ENCODE measurements at places on chromosomes 12 and 14. TPM values are rescaled to one million over a fixed set of nuclear protein-coding genes. Genes with fewer than 3 reads are reported as not detected.
A peak's percentile ranks its signal among the peaks of the same experiment; 100 is the strongest.

GRCh38 chr14:74913986-74914573 lies 9.0 kb downstream of the RPS6KL1 start:
- H3K4me1 ChIP-seq = peaks cover 36% of the 10 kb centered on the region
- no peaks in the 10 kb centered on the region for H3K36me3 ChIP-seq
- H3K4me3 ChIP-seq = no peak overlapping the region
- peak overlapping the region; percentile 24 for H3K27ac ChIP-seq

GRCh38 chr14:27730204-27730603 lies 1036.4 kb upstream of the FOXG1 start:
- no peak overlapping the region for H3K4me3 ChIP-seq
- H3K27ac ChIP-seq = no peak overlapping the region
- H3K4me1 ChIP-seq = no peaks in the 10 kb centered on the region
- DNase-seq = no peak

DNA sequence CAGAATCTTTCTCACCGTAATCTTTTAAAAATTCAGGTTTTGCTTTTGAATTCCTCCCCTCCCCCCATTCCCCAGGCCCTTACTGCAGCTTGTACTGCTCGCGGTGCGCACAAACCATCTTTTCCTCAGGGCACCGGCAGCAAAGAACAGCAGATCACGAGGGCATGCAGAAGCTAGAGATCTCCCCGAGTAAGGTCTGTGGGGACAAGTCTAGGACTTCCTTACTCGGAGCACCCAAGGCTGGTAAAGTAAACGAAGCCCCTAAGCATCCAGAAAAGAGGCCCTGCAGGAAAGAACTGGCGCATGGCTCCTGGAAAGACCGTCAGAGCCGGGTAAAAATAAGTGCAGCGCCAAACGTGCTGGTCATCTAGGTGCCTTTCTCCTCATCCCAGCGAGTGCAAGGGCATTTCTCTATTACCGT lies 727 bp downstream of the LDHB start:
- peaks cover 29% of the 10 kb centered on the region for H3K36me3 ChIP-seq
- H3K4me3 ChIP-seq = peak overlapping the region; percentile 87
- H3K27ac ChIP-seq = peak overlapping the region; percentile 95
- H3K27me3 ChIP-seq = no peaks in the 10 kb centered on the region
- peaks cover 35% of the 10 kb centered on the region for H3K4me1 ChIP-seq
- DNase-seq = no peak

- H3K36me3 ChIP-seq = no peaks in the 10 kb centered on the region
- DNase-seq = no peak
- H3K4me3 ChIP-seq = no peak overlapping the region
- H3K4me1 ChIP-seq = peaks cover 4% of the 10 kb centered on the region
- no peaks in the 10 kb centered on the region for H3K27me3 ChIP-seq
- H3K27ac ChIP-seq = no peak overlapping the region
These were observed 12.1 kb downstream of the BMAL2 start for GRCh38 chr12:27344760-27345159.

DNA sequence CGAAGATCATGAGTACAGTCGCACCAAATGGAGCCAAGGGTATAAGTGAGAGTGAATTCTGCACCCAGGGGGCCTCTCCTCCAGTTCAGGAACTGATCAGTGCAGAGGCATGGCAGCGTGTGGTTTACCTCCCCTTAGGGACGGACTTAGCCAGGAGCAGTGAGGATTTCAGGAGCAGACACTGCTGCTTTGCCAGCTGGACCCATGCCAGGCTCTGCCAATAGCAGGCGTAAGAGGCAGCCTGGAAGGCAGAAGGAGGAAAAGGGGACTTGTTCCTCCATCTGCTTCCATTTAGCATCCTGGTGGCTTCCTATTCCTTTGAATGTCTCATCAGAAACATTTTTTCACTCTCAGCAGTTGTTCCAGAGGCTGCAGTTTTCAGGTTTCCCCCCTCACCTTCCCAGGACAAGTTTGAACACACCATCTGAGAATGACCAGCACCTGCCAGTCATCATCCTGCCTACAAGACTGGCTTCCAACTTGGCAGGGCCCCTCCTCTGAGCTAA lies 137.0 kb upstream of the LMNTD1 start:
- no peak overlapping the region for H3K4me3 ChIP-seq
- H3K27me3 ChIP-seq = no peaks in the 10 kb centered on the region
- no peak overlapping the region for H3K27ac ChIP-seq
- DNase-seq = no peak
- H3K36me3 ChIP-seq = no peaks in the 10 kb centered on the region

GRCh38 chr12:49543221-49543913 lies 4.5 kb downstream of the KCNH3 start:
- no peak for DNase-seq
- peaks cover 5% of the 10 kb centered on the region for H3K4me1 ChIP-seq
- H3K27ac ChIP-seq = no peak overlapping the region
- H3K27me3 ChIP-seq = peaks cover 12% of the 10 kb centered on the region
- H3K36me3 ChIP-seq = no peaks in the 10 kb centered on the region

GRCh38 chr14:61342486-61342885 lies 21.1 kb downstream of the PRKCH start:
- H3K27ac ChIP-seq = no peak overlapping the region
- H3K27me3 ChIP-seq = no peaks in the 10 kb centered on the region
- peaks cover 28% of the 10 kb centered on the region for H3K4me1 ChIP-seq
- no peaks in the 10 kb centered on the region for H3K36me3 ChIP-seq
- no peak overlapping the region for H3K4me3 ChIP-seq

- H3K4me1 ChIP-seq = peaks cover 9% of the 10 kb centered on the region
- no peak for DNase-seq
- no peaks in the 10 kb centered on the region for H3K27me3 ChIP-seq
- H3K27ac ChIP-seq = no peak overlapping the region
- no peaks in the 10 kb centered on the region for H3K36me3 ChIP-seq
These were observed 17.4 kb upstream of the PTGR2 start for GRCh38 chr14:73834261-73834625.

DNA sequence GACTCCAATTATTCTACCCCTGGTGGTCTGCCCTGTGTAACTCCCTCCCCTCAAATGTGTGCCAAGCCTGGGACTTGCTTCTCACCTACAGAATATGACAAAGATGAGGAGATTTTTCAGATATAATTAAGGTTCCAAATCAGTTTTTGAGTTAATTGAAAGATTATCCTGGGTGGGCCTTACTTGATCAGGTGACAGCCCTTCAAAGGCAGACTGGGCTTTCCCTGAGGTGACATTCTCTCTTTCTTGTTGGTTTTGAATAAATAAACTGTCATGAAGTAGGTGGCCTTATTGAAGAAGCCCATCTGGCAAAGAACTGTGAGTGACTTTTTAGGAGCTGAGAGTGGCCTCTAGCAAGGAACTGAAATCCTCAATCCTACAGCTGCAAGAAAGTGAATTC lies 106.0 kb downstream of the BRMS1L start:
- no peak for DNase-seq
- H3K4me1 ChIP-seq = no peaks in the 10 kb centered on the region
- no peak overlapping the region for H3K4me3 ChIP-seq
- no peaks in the 10 kb centered on the region for H3K27me3 ChIP-seq
- H3K36me3 ChIP-seq = no peaks in the 10 kb centered on the region

GRCh38 chr14:36515105-36515593 lies 4.9 kb downstream of the NKX2-1 start:
- H3K27ac ChIP-seq = no peak overlapping the region
- DNase-seq = no peak
- H3K4me3 ChIP-seq = no peak overlapping the region
- peaks cover 99% of the 10 kb centered on the region for H3K27me3 ChIP-seq
- H3K36me3 ChIP-seq = no peaks in the 10 kb centered on the region
- H3K4me1 ChIP-seq = peaks cover 32% of the 10 kb centered on the region

DNA sequence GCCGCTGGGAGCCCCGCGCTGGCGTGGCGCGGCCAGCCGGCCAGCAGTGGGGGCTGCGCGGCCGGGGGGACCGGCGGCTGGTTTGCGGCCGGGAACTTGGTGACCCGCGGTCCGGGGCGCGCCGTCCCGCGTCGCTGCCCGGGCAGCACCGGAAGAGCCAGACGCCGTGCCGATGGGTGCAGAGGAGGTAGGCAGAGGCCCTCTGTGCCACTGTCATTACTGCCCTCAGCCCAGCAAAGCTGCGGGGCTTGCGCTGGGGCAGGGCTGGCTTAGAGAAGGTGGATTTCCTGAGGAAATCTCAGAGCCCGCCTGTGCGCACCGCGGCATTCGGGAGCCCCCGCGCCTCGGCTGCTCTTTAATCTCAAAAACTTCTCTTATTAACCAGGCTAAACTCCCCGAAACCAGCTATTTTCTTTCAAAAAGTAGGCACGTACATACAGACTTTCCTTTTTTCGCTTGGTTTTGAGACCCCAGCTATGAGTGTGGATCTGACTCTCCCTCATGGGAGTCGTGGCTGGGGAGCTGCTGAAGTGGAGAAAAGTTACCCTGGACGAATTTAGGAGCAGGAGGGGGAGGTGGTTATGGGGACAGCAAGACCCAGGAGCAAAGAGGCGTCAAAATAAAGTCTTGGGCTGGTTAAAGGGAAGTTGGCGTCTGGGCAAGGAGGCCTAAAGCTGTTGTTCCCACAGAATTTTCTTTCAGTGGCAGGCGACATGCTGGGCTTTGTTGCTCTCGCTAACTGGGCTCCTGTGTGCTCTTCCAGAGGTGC lies 802 bp downstream of the SUSD6 start:
- H3K27ac ChIP-seq = peak overlapping the region; percentile 100
- peaks cover 54% of the 10 kb centered on the region for H3K4me1 ChIP-seq
- H3K36me3 ChIP-seq = no peaks in the 10 kb centered on the region
- H3K27me3 ChIP-seq = no peaks in the 10 kb centered on the region

DNA sequence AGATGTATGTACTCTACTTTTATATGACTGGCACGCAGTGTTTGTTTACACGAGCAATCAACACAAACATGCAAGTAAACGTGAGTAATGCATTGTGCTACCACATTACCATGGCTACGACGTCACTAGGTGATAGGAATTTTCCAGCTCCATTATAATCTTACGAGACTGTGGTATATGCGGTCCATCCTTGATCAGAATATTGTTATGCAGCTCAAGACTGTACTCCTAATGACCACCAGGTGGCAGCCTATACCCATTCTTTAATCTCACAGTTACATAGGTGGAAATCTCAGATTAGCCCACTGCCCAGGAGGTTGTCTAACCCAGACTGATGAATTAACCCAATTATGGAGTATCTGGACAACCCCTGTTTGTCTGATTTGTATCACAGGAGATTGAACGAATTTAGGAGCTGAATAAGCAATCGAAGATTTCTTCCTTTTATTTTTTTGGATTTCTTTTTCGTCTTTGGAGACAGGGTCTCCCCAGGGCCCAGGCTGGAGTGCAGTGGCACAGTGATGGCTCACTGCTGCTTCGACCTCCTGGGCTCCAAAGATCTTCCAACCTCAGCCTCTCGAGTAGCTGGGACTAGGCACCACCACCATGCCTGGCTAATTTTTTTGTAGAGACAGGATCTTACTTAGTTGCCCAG lies 8.7 kb upstream of the TESPA1 start:
- no peaks in the 10 kb centered on the region for H3K27me3 ChIP-seq
- H3K27ac ChIP-seq = no peak overlapping the region
- peaks cover 11% of the 10 kb centered on the region for H3K4me1 ChIP-seq
- DNase-seq = peak; percentile 82
- no peaks in the 10 kb centered on the region for H3K36me3 ChIP-seq
- H3K4me3 ChIP-seq = no peak overlapping the region

- H3K4me1 ChIP-seq = peaks cover 53% of the 10 kb centered on the region
- no peaks in the 10 kb centered on the region for H3K36me3 ChIP-seq
- no peak for DNase-seq
- no peak within 1 kb of the TSS for H3K27ac ChIP-seq
These were observed at the start of gene GSC for GRCh38 chr14:94769391-94770250. Gene GSC, minus strand, starts transcription at chr14:94770113. Its CDS starts 98 bp downstream, at chr14:94770015.

GRCh38 chr12:14290951-14291350 lies 74.5 kb upstream of the ATF7IP start:
- no peaks in the 10 kb centered on the region for H3K27me3 ChIP-seq
- no peaks in the 10 kb centered on the region for H3K4me1 ChIP-seq
- H3K4me3 ChIP-seq = no peak overlapping the region
- no peaks in the 10 kb centered on the region for H3K36me3 ChIP-seq

GRCh38 chr12:69837657-69838415 lies 12.8 kb downstream of the MYRFL start:
- no peak for DNase-seq
- no peaks in the 10 kb centered on the region for H3K4me1 ChIP-seq

GRCh38 chr14:68306265-68306933 lies 486.5 kb downstream of the ZFP36L1 start:
- H3K4me3 ChIP-seq = no peak overlapping the region
- no peak for DNase-seq
- H3K36me3 ChIP-seq = no peaks in the 10 kb centered on the region
- H3K4me1 ChIP-seq = peaks cover 44% of the 10 kb centered on the region
- no peaks in the 10 kb centered on the region for H3K27me3 ChIP-seq

DNA sequence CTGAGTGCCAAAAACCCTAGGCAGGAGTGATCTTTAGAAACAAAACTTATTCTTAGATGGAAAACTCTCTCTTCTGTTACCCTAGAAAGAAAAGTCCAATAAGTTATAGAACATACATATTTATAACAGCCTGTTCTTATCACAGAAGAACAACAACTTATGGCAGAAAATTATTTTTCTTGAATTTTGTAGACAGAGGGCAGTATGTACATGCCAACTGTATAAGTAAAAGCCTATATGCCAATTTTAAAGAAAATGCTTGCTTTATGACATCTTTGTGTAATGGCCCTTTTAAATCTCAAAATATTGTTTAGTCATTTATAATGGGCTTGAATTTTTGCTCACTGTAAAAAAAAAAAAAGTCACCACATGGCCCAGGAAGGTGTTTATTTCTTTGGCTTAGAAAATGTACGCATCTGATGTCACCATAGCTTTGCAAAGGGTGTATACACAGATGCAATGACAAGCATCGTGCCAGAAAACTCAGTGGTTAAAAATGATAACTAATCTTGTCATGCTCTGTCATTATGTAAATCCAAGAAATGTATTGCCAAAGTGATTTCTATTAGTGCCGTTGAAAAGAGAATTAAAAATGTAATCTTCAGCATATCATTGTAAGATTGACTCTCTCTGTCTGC lies 38.3 kb upstream of the GRIP1 start:
- H3K4me1 ChIP-seq = no peaks in the 10 kb centered on the region
- no peaks in the 10 kb centered on the region for H3K27me3 ChIP-seq
- H3K27ac ChIP-seq = no peak overlapping the region
- DNase-seq = no peak
- H3K36me3 ChIP-seq = no peaks in the 10 kb centered on the region

DNA sequence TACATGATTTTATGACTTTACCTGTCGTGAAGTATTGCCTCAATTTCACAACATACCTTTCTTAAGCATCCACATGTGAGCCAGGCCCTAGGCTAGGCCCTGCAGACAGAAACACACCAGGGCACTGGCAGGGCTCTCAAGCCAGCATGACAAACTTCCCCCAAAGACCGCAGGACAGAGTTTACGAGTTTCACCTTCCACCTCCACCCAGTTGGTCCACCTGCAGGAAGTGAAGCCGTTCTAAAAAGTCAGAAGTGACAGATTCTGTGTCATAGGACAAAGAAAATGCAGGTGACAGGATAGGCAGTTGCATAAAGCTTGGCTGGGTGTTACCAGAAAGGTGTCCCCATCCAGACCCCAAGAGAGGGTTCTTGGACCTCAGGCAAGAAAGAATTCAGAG lies 382.3 kb downstream of the PCNX1 start:
- no peaks in the 10 kb centered on the region for H3K27me3 ChIP-seq
- H3K27ac ChIP-seq = no peak overlapping the region
- no peaks in the 10 kb centered on the region for H3K36me3 ChIP-seq
- H3K4me1 ChIP-seq = peaks cover 15% of the 10 kb centered on the region
- DNase-seq = no peak

ACOT4 gene
- 0.50 TPM for total RNA-seq

PPP2R5C gene
- 139 TPM for total RNA-seq

GPR68 gene
- 4.1 TPM for total RNA-seq

CSRP2 gene
- total RNA-seq = 84.1 TPM

CLEC7A gene
- total RNA-seq = 1.7 TPM

CBLN3 gene
- total RNA-seq = 1.9 TPM

SPATA7 gene
- 22.9 TPM for total RNA-seq

ALX1 gene
- 0.39 TPM for total RNA-seq

ZDHHC22 gene
- total RNA-seq = not detected

PTGR2 gene
- total RNA-seq = 4.4 TPM

AKAP5 gene
- 2.0 TPM for total RNA-seq

All from esophagus muscularis mucosa (tissue), 4 donors.